ENCODE measurements at places on chromosomes 5 and 9. TPM values are rescaled to one million over a fixed set of nuclear protein-coding genes. Genes with fewer than 3 reads are reported as not detected.

GRCh38 chr5:109911731-109912130 lies 222.0 kb downstream of the MAN2A1 start:
- H3K27me3 ChIP-seq = no peaks in the 10 kb centered on the region
- no peaks in the 10 kb centered on the region for H3K36me3 ChIP-seq
- no peak for DNase-seq
- no peak overlapping the region for H3K4me3 ChIP-seq

DNA sequence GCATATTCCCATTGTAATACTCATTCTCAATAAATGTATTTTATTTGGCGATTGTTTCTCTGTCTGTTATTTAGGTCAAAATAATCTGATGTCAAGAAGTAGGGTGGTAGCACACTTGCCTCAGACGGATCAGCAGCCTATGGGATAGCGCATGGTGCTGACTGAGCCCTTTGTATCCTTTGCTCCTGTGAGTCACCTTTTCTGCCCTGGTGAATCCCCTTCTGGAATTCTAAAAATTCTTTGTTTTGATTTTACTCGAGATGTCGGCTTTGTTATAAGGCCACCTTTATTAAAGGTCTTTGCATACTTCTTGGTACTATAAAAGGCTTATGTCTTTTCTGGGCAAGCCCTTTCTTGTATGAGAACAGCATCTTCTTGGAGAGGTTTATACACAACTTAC lies 1187.8 kb downstream of the CDH9 start:
- DNase-seq = no peak
- no peaks in the 10 kb centered on the region for H3K4me1 ChIP-seq
- no peaks in the 10 kb centered on the region for H3K36me3 ChIP-seq
- no peaks in the 10 kb centered on the region for H3K27me3 ChIP-seq
- H3K27ac ChIP-seq = no peak overlapping the region

GRCh38 chr5:180791611-180792213 lies 10.9 kb downstream of the MGAT1 start:
- H3K4me3 ChIP-seq = no peak overlapping the region
- peaks cover 37% of the 10 kb centered on the region for H3K4me1 ChIP-seq
- H3K36me3 ChIP-seq = peaks cover 44% of the 10 kb centered on the region
- DNase-seq = no peak
- H3K27me3 ChIP-seq = no peaks in the 10 kb centered on the region

Gene GRXCR2
- total RNA-seq = not detected

- H3K4me3 ChIP-seq = no peak overlapping the region
- no peak overlapping the region for H3K27ac ChIP-seq
- H3K36me3 ChIP-seq = no peaks in the 10 kb centered on the region
- DNase-seq = no peak
- no peaks in the 10 kb centered on the region for H3K4me1 ChIP-seq
Measured at GRCh38 chr5:41962491-41962890, 37.4 kb downstream of the FBXO4 start.

GRCh38 chr9:106947106-106947900 lies 84.3 kb downstream of the ZNF462 start:
- no peaks in the 10 kb centered on the region for H3K4me1 ChIP-seq
- H3K36me3 ChIP-seq = peaks cover 9% of the 10 kb centered on the region
- no peak overlapping the region for H3K27ac ChIP-seq
- DNase-seq = no peak

DNA sequence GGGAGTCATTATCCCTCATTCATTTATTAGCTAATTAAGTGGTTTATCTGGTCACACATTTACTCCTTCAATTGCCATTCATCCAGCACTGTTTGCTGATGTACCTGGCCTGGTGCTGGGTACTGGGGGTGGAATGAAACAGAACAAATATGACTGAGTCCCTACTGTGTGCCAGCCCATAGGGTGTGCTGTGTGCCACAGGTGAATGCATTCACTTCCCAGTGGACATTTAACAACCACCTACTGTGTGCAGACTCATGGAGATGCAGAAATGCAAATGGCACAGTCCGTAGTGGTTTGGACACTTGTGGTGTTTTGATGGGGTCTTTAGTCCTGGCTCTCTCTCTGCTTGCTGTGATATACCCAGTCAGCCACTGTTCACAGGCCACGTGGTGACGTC lies 10.5 kb downstream of the NEK6 start:
- no peak for DNase-seq
- H3K27me3 ChIP-seq = no peaks in the 10 kb centered on the region
- H3K36me3 ChIP-seq = no peaks in the 10 kb centered on the region
- peaks cover 83% of the 10 kb centered on the region for H3K4me1 ChIP-seq
- H3K27ac ChIP-seq = no peak overlapping the region

DNA sequence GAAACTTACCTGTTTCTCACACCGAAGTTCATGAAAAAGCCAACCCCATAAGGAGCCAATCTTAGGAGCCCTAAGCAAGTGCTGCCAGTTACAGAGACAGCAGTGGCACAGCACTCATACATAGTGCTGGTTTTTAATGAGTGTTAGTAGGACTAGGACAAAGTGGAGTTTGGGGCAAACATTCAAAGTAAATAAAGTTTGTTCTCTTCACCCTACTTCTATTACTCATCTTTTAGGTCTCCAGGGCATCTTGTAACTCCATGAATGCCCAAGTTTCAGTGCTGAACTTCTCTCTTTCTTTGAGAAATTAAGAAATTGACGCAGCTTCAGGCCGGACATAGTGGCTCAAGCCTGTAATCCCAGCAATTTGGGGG lies 584.7 kb downstream of the EBF1 start:
- H3K36me3 ChIP-seq = no peaks in the 10 kb centered on the region
- H3K4me3 ChIP-seq = no peak overlapping the region
- no peaks in the 10 kb centered on the region for H3K4me1 ChIP-seq
- H3K27me3 ChIP-seq = no peaks in the 10 kb centered on the region
- no peak overlapping the region for H3K27ac ChIP-seq

- H3K4me3 ChIP-seq = no peak overlapping the region
- no peaks in the 10 kb centered on the region for H3K36me3 ChIP-seq
- no peak overlapping the region for H3K27ac ChIP-seq
- H3K4me1 ChIP-seq = peaks cover 34% of the 10 kb centered on the region
- no peak for DNase-seq
Measured at GRCh38 chr5:91118796-91119195, 264.3 kb downstream of the ARRDC3 start.

GRCh38 chr5:13939638-13940037 lies 4.8 kb downstream of the DNAH5 start:
- no peak overlapping the region for H3K4me3 ChIP-seq
- H3K27ac ChIP-seq = no peak overlapping the region
- no peak for DNase-seq
- no peaks in the 10 kb centered on the region for H3K36me3 ChIP-seq
- no peaks in the 10 kb centered on the region for H3K27me3 ChIP-seq

DNA sequence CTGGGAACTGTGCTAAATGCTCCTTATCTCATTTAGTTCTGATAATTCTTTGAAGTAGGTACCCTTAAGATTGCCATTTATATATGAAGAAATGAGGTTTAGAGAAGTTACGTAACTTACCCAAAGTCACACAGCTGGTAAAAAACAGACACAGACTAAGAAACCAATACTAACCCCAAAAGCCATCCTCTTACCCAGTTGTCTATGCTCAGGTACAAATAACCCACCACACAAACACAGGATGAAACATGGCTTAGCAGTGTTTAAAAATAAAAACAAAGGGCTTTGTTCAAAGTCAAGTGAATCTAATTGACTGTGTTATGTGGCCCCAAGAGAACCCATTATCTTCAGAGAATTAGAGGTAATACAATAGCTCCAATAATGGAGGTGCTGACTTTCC lies 37.0 kb upstream of the IL7R start:
- no peak overlapping the region for H3K4me3 ChIP-seq
- no peaks in the 10 kb centered on the region for H3K27me3 ChIP-seq
- no peaks in the 10 kb centered on the region for H3K36me3 ChIP-seq
- H3K4me1 ChIP-seq = no peaks in the 10 kb centered on the region

DNA sequence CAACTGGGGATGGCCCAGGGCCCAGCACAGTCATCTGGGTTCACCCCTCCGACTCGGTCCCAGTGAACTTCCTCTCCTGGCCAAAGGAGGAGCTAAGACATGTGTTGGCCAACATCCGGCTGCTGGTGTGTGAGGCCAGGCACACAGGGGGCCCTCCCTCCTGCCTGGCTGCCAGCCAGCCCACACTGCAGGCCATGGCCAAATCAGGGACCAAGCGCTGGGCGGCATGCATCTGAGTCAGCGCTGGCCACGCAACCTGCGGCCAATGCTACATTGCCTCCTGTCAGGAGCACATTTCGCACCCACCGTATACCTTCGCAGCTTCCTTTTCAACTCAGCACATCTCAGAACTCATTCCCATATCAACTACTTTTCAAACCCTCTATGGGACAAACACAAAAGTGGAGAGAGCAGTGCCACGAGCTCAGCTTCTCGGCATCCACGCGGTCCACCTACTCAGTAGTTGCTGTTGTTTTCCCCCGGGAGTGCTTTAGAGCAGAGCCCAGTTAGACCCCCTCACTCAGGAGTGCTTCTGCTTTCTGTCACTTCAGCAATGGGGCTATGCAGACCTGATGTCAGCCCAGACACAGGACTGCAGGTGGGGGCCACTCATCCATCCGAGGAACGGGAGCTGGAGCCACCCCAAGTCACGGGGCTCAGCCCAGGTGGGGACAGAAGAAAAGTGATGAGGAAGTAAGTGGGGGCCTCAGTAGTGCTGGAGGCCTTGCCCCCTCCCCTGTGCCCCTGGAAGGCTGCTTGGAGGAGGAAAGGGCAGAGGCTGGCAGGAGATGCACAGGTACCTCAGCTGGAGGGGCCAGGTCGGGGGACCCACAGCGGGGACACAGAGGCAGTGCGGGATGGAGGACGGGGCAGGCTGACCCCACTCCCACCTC lies 13.9 kb downstream of the NINJ1 start:
- H3K27ac ChIP-seq = peak overlapping the region; percentile 37
- H3K27me3 ChIP-seq = no peaks in the 10 kb centered on the region
- H3K4me1 ChIP-seq = peaks cover 26% of the 10 kb centered on the region
- H3K4me3 ChIP-seq = no peak overlapping the region
- no peak for DNase-seq
- peaks cover 21% of the 10 kb centered on the region for H3K36me3 ChIP-seq

DNA sequence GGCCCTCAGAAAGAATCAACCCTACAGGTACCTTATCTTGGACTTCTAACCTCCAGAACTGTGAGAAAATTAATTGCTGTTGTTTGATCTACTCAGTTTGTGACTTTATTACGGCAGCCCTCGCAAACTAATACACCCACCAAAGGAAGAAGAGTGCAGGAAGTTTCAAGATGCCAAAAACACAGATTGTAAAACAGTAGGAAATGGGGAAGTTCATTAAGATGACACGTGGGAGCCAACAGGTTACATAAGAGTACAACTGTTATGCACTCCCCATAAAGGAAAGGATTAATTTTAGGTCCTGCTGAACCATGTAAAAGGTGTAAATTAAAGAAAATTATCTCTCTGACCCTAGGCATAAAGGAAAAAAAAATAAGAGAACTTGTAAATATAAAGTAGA lies 294.3 kb downstream of the EPB41L4A start:
- no peak overlapping the region for H3K27ac ChIP-seq
- no peaks in the 10 kb centered on the region for H3K36me3 ChIP-seq
- H3K4me3 ChIP-seq = no peak overlapping the region

GRCh38 chr9:3447788-3448187 lies 78.0 kb downstream of the RFX3 start:
- DNase-seq = no peak
- no peaks in the 10 kb centered on the region for H3K4me1 ChIP-seq
- H3K36me3 ChIP-seq = no peaks in the 10 kb centered on the region
- H3K4me3 ChIP-seq = no peak overlapping the region
- no peaks in the 10 kb centered on the region for H3K27me3 ChIP-seq

DNA sequence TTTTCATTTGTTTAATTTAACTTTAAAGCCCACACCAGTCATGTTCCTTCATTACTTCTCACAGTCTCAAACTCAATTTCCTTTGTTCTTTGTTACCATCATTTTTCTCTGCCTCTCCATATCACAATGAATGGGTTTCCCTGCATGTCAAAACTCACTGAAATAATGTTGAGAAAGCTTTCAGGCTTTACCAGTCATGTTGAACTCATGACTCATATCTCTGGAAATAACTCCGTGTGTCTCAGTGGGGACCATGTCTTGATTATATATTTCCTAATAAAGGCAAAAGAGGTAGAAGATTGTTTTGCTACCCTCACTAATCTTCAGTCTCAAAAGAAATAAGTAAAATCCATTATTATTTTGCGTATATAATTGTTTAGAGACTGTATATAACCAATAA lies 231.2 kb downstream of the CHSY3 start:
- DNase-seq = no peak
- H3K27ac ChIP-seq = peak overlapping the region; percentile 14
- H3K36me3 ChIP-seq = no peaks in the 10 kb centered on the region
- H3K27me3 ChIP-seq = no peaks in the 10 kb centered on the region

Gene GABBR2
- not detected for total RNA-seq

Gene TXNDC8
- total RNA-seq = not detected

GRCh38 chr5:125477586-125477975 lies 731.1 kb upstream of the ZNF608 start:
- DNase-seq = no peak
- H3K36me3 ChIP-seq = no peaks in the 10 kb centered on the region
- peaks cover 18% of the 10 kb centered on the region for H3K4me1 ChIP-seq
- no peaks in the 10 kb centered on the region for H3K27me3 ChIP-seq
- no peak overlapping the region for H3K4me3 ChIP-seq
- H3K27ac ChIP-seq = no peak overlapping the region

Gene SCGB3A1
- not detected for total RNA-seq

Gene C9orf153
- total RNA-seq = not detected

- no peaks in the 10 kb centered on the region for H3K27me3 ChIP-seq
- no peaks in the 10 kb centered on the region for H3K36me3 ChIP-seq
- H3K27ac ChIP-seq = peak overlapping the region; percentile 4
- no peaks in the 10 kb centered on the region for H3K4me1 ChIP-seq
- DNase-seq = no peak
Measured at GRCh38 chr9:81372628-81373191, 316.6 kb downstream of the TLE1 start.

Gene MAMDC2
- 38.5 TPM for total RNA-seq

Gene SLIT3
- 52.8 TPM for total RNA-seq
